ENCODE measurements at places on chromosomes 2 and 18.

- no peak for DNase-seq
Observed at GRCh38 chr2:60954139-60954538, 63.4 kb upstream of the PEX13 start.

DNA sequence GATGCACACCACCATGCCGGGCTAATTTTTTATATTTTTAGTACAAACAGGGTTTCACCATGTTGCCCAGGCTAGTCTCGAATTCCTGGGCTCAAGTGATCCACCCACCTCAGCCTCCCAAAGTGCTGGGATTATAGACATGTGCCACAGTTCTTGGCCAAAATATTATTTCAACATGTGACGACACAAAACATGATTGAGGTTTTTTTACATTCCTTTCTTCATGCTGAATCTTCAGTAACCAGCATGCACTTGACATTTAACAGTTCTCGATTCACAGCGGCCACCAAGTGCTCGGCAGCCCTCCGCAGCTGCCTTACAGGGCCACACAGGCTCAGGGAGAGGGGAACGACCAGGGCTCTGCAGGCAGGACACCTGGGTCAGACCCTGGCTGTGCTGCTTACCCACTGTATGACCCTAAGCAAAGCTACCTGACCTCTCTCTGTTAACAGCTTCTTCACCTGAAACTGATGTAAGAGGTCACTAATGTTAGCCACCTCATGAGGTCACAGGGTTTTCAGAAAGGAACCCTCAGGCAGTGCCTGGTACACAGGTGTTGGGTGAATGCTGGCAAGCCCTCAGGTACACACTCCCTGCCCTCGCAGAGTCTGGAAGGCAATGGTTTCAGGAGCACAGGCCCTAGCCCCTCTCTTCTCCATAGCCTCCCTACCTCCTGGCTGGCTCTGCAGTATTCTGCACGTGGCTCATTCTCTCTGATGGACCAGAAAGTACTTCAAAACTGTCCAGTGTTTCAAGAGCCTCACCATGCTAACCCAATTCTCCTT is 25.7 kb downstream of the TUBB6 start:
- DNase-seq = no peak

DNA sequence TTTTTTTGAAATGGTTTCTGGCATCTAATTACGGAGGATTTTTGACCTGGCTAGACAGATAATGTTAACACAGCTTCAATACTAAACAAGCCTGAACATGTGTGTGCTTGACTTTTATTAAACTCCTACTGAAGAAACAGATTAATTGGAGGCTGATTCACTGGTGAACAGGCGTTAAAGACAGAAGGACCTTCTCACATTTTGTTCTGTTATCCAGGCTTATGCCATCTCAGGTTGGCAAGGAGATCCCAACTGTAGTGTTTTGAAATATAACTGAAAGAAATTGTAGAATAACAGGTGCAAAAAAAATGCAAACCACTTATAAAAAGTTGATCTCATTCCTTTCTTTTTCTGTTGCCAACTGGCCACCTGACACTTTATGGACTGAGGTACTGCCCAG is 269.6 kb downstream of the ARHGAP15 start:
- no peak for DNase-seq

- DNase-seq = no peak
Observed at GRCh38 chr2:168892327-168892726, 2.1 kb upstream of the SPC25 start.

DNA sequence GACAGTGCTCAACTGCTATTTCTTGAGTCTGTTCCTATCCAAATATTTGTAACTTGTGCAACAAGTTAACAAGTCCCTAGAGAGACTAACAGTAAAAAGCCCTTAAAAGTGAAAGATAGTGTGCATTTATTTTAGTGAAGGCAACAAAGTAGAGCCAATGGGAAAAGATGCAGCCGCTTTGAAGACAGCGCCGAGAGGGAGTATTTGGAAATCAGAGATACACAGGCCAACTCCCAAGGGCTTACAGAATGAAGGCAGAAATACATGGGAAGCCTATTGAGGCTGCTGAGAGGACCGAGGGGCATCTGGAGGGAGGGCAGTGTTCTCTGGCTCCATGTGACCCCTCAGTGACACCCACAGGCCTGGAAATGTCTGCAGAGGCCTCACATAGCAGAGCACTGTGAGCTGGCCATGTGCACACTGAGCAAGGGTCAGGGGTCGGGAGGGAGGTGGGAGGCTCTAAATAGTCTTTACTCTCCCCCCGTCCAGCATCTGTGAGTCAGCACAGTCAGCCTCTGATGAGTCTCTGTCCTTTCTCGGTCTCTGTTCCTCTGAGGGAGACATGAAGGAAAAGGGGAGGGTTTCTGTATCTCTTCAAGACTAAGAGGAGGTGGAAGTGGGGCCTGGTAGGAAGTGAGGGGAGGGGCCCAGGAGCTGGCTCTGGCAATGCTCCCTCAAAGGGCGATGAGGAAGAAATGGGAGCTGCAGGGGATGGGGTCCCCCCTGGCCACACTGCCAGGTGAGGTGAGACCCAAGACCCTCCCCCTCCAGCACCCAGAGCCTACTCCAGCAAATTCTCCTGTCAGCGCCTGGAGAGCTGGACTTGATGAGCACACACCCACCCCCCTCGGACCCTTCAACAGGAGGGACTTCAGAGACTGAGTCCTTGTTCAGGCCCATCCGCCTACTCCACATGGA is 133.6 kb downstream of the SP3 start:
- no peak for DNase-seq

GRCh38 chr18:60452421-60452820 is 79.8 kb upstream of the MC4R start:
- no peak for DNase-seq

GRCh38 chr2:37317746-37318145 is 6.9 kb downstream of the PRKD3 start:
- DNase-seq = no peak

Measured in activated CD4-positive, alpha-beta T cell treated with anti-CD3 and anti-CD28 coated beads, Interleukin-2, amount 50 U/mL, for 1 hour (primary cell).